ENCODE measurements at places on chromosomes 7 and 10.

GRCh38 chr7:120720317-120720716 is 137.6 kb downstream of the TSPAN12 start:
- no peak for DNase-seq

DNA sequence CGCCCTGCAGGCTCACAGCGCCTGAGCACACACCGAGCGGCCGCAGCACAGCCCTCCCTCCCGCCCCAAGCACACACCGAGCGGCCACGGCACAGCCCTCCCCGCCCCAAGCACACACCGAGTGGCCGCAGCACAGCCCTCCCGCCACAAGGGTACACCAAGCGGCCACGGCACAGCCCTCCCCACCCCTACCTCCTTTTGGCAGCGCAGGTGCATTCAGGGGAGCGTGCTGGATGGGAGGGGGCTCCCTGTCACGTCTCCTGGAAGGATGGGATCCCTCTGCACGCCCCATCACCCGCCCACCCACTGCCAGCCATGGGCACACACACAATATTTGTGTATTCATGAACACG is 482.6 kb downstream of the DNAJB6 start:
- no peak for DNase-seq

DNA sequence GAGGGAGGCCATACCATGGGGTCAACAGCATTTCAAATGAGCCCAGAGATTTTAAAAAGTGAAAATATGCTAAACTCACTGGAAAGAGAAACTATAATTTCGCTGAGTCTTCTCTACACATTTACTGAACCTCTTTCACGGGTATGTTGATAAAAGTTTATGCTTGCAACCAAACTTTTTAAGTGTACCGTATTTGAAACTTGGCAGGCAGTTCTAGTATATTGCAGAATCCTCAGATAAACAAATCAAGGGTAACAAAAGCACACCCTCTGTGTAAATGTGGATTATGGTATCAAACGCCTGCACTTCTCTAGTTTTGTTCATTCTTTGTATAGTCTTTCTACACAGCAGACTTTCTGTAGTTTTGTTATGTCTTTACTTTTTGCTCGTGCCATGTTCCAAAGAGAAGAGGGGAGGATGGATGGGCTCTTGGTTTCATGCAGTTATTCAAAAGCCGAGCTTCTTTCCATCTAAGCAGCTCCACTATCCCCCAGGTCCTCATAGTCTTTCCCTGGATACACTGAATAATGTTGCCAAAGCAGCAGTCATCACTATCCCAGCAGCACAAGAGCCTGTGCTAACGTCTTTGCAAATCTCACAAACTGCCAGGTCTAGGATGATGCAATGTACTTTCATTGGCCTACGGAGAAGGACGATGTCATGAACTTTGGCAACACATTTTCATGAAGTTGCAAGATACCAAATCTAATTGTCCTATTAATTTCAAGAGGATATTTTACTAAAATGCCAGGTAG is 131.2 kb downstream of the MPP7 start:
- no peak for DNase-seq

- peak; percentile 3 for DNase-seq
These were observed 299.4 kb downstream of the SNX13 start for GRCh38 chr7:17640730-17641377.

GRCh38 chr7:100171087-100171681 is 2.8 kb upstream of the GAL3ST4 start:
- no peak for DNase-seq

- no peak for DNase-seq
These were observed 1481.3 kb downstream of the GATA3 start for GRCh38 chr10:9535744-9536143.

GRCh38 chr10:127922675-127923366 is 15.9 kb downstream of the PTPRE start:
- DNase-seq, result no peak

DNA sequence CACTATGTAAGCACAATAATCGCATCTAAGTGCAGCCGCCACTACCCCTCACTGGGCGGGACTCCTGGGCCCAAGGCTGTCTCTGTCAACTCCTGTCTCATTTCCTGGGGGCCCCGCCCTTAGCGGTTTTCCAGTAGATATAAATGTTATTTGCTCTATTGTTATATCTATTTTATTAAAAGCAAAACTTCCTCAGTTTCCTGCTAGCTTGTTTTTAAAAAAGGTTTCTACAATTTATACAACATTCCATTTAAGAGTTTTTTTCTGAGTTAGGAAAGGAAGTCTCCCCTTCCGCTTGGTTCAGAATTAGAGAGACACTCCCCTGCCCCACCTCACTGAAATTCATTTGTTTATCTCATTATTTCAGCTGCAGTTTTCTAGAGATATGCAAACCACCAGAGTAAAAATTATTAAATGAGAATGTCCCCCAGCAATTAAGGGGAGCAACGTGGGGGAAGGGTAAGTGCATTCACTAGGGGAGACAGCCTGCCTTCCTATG is 82.7 kb downstream of the RAMP3 start:
- no peak for DNase-seq

GRCh38 chr10:3700531-3701076 is 84.4 kb downstream of the KLF6 start:
- DNase-seq, result no peak

DNA sequence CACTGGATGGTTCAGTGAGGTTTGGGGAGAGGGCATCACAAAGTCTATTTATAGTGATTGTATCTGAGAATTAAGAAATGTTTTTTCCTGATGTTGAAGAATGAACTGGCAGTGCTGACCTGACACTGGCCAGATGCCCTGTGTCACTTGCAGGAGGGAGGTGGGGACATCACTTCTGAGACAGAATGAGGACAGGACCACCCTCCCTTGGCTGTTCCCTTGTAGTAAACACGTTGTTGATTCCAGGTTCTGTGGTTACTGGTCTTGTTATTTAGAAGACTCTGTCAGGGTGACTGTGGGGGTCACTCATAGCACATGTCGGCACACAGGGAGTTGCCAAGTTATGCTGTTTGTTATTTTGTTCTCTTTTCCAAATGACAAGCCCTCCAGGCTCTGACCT is 126.4 kb downstream of the ADCY1 start:
- no peak for DNase-seq

DNA sequence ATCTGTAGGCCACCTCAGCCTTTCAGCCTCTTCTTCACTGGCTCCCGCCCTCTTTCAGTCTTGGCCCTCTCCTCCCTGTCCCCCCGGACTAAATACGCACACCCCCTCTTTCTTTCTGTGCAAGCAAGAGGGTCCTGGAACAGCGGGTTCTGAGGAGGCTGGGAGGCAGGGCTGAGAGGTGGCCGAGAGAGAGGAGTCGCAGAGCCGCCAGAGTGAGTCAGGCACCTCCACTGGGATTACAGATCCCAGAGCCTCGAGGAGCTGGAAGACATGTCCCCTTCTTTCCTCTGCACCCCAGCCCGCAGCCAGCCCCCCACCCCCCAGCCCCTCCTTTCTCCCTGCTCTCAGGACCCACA is 182 bp downstream of the CCDC136 start:
- no peak for DNase-seq

DNA sequence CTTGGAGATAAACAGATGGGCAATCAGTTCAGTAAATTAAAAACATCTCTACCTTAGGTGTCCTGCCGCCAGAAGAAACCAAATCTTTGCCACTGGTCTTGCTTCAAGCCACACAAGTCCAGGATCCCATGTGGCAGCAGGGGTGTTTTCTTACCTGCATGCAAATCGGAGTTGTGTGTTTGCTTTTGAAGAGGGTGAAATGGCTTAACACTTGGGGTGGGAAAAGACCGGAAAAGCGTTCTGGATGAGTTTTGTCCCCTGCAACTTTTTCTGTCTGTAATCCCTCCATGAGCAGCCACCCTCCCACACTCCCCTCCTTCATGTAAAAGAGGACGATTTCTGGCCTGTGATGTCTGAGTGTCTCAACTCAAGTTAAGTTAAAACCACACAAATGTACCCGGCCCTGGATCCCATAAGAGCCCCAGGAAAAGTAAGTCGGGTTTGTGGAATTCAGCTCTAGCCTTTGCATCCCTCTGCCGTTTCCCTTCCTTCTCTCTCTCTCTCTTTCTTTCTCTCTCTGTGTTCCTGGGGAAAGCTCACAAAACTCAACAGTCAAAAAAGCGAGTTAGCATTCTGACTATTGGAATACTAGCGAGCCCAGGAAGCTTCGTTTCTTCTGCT is 178.5 kb downstream of the TCF7L2 start:
- no peak for DNase-seq

Data from Kasumi-1 (cell line).